Right ventricle myocardium inferior (tissue), 1 donor: ENCODE measurements at places on chromosomes 6 and 20. TPM values are rescaled to one million over a fixed set of nuclear protein-coding genes. Genes with fewer than 3 reads are reported as not detected.

ABT1 gene
- total RNA-seq, result 7.6 TPM

LY6G6D gene
- total RNA-seq, result not detected

CTCFL gene
- total RNA-seq, result not detected

THBS2 gene
- 10.6 TPM for total RNA-seq

MCHR2 gene
- total RNA-seq, result not detected

SAYSD1 gene
- total RNA-seq, result 11.8 TPM

SPATS1 gene
- total RNA-seq, result not detected

OR2B6 gene
- not detected for total RNA-seq

RAB32 gene
- total RNA-seq, result 7.6 TPM

ATP9A gene
- total RNA-seq, result 21.2 TPM

RAD21L1 gene
- total RNA-seq, result not detected

CCN6 gene
- total RNA-seq, result not detected

DNMT3B gene
- 0.32 TPM for total RNA-seq

RIPPLY2 gene
- not detected for total RNA-seq

TP53TG5 gene
- 0.73 TPM for total RNA-seq

HTR1B gene
- not detected for total RNA-seq

GINS1 gene
- 0.73 TPM for total RNA-seq

SOBP gene
- 16.4 TPM for total RNA-seq

BTBD3 gene
- total RNA-seq, result 29.1 TPM

FOXF2 gene
- 0.24 TPM for total RNA-seq

LCA5 gene
- 2.2 TPM for total RNA-seq

FAM83C gene
- not detected for total RNA-seq

RAET1L gene
- not detected for total RNA-seq

MUC22 gene
- total RNA-seq, result 0.14 TPM

CCDC167 gene
- total RNA-seq, result 27.1 TPM
